CD4-positive, alpha-beta T cell (primary cell): ENCODE measurements at places on chromosomes 13 and 19. TPM values are rescaled to one million over a fixed set of nuclear protein-coding genes. Genes with fewer than 3 reads are reported as not detected.

Gene ZNF30
- total RNA-seq, result 0.84 TPM

Gene TYROBP
- total RNA-seq, result 6.0 TPM

Gene LGI4
- 0.70 TPM for total RNA-seq

Gene GPC6
- total RNA-seq, result not detected

DNA sequence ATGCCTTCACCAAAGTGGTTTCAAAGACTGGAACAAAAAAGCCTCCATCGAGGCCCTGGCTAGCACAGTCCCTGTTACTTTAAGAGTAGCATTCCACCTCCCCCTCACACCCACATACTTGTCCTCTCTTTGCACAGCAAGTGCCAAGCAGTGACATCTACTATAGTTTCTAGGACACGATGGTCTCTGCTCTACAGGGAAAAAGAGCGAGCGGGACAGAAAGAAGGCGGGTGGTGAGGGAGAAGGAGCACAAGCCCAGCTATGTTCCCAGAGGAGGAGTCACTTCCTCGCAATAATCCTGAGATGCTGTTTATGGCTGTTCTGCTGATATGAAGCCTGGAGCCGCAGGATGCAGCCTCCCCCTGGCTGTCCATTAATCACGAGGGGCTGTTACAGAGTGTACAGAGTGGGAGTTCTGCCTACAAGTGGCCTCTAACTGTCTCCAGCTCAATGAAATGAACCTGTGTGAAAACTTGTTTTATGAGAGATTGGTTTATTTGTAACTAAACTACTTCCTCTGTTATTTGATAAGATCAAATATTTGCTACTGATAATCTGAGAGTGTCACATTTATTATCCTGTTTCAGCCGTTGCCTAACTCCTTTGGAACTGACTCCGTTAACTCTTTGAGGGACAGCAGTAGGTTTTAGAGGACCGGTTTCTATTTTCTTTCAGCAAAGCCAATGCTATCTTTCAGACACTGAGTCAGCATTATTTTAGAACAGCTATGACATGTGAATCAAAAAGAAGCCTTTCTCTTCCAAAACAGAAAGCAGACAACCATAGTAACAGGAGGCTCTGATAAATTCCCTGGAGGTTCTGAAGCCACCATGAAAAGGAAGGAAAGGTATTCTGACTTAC is 208.0 kb downstream of the SPRY2 start:
- H3K27ac ChIP-seq, result no peak overlapping the region
- no peaks in the 10 kb centered on the region for H3K27me3 ChIP-seq
- H3K4me1 ChIP-seq, result no peaks in the 10 kb centered on the region

DNA sequence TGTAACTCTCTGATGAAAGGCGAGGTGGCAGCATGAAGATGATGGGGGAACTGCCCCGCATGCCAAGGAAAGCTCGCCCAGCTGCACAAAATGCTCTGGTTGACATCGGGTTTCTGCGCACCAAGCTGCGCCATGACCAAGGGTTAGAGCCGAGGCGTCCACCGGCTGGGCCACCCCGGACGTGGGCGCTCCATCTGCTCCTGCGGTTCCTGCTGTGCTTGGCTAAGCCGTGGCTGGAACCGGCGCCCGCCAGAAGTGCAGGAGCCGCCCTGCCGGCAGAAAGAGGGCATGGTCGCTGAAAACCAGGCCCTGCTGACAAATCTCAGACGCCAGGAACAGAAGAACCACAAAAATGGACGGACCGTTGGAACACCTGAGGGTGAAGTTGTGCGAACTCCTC is 57.9 kb downstream of the ZNF100 start:
- no peak for DNase-seq
- no peaks in the 10 kb centered on the region for H3K36me3 ChIP-seq
- no peaks in the 10 kb centered on the region for H3K4me1 ChIP-seq
- H3K4me3 ChIP-seq, result no peak overlapping the region
- no peaks in the 10 kb centered on the region for H3K27me3 ChIP-seq
- no peak overlapping the region for H3K27ac ChIP-seq

DNA sequence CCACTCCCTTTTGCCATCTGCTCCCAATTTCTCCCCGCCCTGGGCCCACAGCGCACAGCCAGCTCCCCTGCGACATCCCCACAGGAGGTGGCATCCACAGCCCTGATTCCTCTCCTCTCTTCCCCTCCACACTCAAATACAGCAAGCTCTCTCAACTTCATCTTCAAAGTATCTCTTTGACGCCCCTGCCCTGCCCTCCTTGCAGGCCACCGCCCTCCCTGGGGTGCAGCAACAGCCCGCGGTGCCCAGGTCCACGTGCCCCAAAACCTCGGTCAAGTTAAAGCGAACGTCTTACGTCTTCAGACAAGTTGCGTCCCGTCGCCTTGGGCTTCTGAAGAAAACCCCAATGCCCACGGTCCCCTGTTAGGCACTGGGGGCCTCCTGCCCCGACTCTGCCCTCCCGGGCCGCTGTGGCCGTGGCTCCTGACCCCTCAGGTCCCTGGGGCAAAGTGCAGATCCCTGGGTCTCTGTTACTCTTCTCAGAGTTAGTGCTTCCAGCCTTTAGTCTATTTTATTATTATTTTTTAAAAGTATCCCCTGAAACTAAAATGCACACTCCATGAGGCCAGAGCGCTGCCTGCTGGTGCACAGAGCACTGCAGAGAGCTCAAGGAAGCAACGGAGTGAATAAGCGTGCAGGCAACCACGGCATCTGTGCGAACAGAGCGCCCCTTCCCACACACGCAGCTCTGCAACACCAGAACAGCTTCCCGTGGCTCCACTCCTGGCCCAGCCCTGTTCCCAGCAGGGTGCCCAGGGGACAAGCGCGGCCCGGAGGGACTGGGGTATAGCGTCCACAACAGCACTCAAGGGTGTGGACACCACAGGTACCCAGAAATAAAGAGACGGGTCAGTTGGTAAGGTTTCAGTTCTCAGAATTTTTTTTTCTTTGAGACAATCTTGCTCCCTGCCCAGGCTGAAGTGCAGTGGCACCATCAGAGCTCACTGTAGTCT is 26.4 kb downstream of the IL17D start:
- no peak for DNase-seq
- no peaks in the 10 kb centered on the region for H3K36me3 ChIP-seq
- no peak overlapping the region for H3K4me3 ChIP-seq
- no peaks in the 10 kb centered on the region for H3K27me3 ChIP-seq
- H3K4me1 ChIP-seq, result no peaks in the 10 kb centered on the region

GRCh38 chr13:32600890-32601289 is 14.6 kb downstream of the PDS5B start:
- no peaks in the 10 kb centered on the region for H3K27me3 ChIP-seq
- H3K4me3 ChIP-seq, result no peak overlapping the region
- H3K36me3 ChIP-seq, result no peaks in the 10 kb centered on the region
- DNase-seq, result no peak
- H3K27ac ChIP-seq, result no peak overlapping the region
- H3K4me1 ChIP-seq, result no peaks in the 10 kb centered on the region

- H3K4me3 ChIP-seq, result no peak overlapping the region
- H3K27ac ChIP-seq, result no peak overlapping the region
- H3K4me1 ChIP-seq, result peaks cover 16% of the 10 kb centered on the region
- H3K27me3 ChIP-seq, result no peaks in the 10 kb centered on the region
- DNase-seq, result no peak
- no peaks in the 10 kb centered on the region for H3K36me3 ChIP-seq
These were observed 10.8 kb upstream of the HOMER3 start for GRCh38 chr19:18951721-18952281.

- no peaks in the 10 kb centered on the region for H3K27me3 ChIP-seq
- H3K4me3 ChIP-seq, result no peak overlapping the region
- no peaks in the 10 kb centered on the region for H3K36me3 ChIP-seq
These were observed 771.2 kb downstream of the SLITRK6 start for GRCh38 chr13:85028035-85028434.

- H3K4me3 ChIP-seq, result no peak overlapping the region
- no peak for DNase-seq
- no peaks in the 10 kb centered on the region for H3K27me3 ChIP-seq
- no peak overlapping the region for H3K27ac ChIP-seq
- no peaks in the 10 kb centered on the region for H3K36me3 ChIP-seq
These were observed 16.8 kb downstream of the ELL start for GRCh38 chr19:18504886-18505610.

GRCh38 chr19:44692379-44692721 is 6.6 kb upstream of the CEACAM16 start:
- no peaks in the 10 kb centered on the region for H3K36me3 ChIP-seq
- H3K27me3 ChIP-seq, result no peaks in the 10 kb centered on the region
- H3K4me3 ChIP-seq, result peak overlapping the region; percentile 38
- H3K27ac ChIP-seq, result peak overlapping the region; percentile 46
- peaks cover 32% of the 10 kb centered on the region for H3K4me1 ChIP-seq
- no peak for DNase-seq

DNA sequence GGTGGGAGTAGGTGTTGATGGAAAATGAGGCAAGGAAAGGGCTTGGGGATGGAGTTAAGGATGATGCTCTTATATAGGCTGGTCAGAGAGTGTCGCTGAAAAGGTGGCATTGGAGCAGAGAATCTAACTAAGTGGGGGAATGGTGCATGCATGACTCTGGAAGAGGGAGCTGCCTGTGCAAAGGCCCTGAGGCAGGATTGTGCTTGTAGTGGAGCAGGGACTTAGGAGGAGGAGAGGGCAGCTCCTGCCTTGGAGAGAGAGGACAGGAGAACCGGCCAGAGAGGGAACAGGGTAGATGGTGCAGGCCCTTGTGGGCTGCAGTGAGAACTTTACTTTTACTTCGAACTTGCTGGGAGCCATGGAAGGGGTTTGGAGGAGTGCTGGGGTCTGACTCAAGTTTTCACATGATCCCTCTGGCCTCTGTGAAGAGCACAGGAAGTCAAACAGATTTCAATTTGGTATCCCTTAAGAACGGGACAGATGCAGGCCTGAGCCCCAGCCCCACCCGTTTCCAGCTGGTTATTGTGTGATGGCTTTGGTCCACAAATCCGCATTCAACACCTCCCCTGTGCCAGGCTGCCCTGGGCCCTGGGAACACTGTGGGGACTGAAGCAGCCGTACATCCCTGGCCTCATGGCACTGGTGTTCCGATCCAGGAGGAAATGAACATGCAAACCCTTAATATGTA is 7.0 kb downstream of the AP2A1 start:
- no peak for DNase-seq
- H3K36me3 ChIP-seq, result peaks cover 3% of the 10 kb centered on the region
- H3K27ac ChIP-seq, result no peak overlapping the region
- no peak overlapping the region for H3K4me3 ChIP-seq
- peaks cover 7% of the 10 kb centered on the region for H3K4me1 ChIP-seq

DNA sequence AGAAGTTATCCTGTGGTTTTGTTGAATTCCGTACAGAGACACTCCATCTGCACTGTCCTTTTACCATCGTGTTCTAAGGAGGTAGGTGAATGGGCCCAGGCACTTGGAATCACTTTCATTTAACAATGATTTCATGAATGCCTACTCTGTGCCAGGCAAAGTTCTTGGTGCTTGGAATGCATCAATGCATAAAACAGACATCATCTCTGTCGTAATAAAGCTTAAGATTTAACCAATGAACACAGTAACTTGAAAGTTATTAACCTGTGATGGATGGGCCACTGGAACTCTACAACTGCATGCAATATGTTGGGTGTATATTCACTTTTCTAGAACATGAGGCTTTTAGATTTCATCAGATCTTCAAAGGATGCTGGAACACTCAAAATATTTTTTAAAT is 14.1 kb upstream of the STARD13 start:
- no peaks in the 10 kb centered on the region for H3K36me3 ChIP-seq
- H3K4me1 ChIP-seq, result no peaks in the 10 kb centered on the region
- DNase-seq, result no peak
- no peaks in the 10 kb centered on the region for H3K27me3 ChIP-seq
- no peak overlapping the region for H3K4me3 ChIP-seq
- no peak overlapping the region for H3K27ac ChIP-seq
